GM23248 (cell line): ENCODE measurements at places on chromosomes 1 and 21.

DNA sequence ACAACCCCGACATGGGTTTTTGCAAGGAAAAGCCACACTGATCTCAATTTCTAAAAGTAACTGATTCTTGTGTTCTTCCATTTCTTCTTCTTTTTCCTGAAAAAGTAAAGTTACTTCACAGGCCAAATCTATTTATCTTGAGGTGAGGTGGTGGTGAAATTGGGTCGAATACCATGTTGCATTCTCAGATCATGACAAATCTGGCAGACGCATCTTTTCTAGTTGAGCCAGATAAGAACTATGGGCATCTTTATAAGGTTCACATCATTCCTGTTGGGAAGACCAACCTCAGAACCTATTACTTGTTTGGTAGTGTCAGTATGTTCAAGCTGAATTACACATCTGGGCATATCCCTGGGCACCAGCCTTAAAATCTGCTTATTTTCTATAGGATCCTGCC lies 78.6 kb upstream of the USP25 start:
- no peak for DNase-seq

DNA sequence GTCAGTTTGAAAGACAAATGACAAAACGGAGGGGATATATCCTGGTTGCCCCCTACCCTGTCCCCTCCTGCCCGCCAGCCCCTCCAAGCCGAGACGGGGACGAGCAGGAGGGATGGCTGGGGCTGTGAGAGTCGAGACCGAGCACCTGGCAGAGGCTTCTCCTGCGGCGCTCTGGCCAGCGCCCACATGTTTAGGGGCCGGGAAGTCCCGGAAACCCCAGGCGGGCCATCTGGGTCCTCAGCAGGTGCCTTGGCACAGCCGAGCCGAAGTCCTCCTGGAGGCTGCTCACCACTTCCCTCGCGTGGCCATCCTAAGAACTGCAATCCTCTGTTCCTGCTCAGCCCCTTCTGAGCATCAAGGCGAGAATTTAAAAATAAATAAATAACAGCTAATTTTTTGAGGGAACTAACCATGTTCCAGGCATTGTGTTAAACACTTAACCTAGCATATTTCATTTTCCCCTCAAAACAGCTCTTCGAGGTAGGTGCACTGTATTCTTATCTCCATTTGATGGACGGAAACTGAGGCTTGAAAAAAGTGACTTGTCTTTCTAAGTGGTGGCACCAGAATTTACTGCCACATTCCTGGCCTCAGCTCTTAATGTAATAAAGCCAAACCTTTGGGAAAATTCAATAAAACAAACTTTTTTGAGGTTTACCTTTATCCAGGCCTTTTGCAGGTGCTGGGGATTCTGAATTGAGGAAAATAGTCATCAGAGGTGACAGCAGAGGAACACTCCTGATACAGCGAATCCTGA lies 3.5 kb upstream of the RIMS3 start:
- DNase-seq, result peak; percentile 74

- DNase-seq, result peak; percentile 23
Observed at GRCh38 chr1:200923601-200924000, 28.9 kb downstream of the INAVA start.

GRCh38 chr21:34889320-34889675 lies 159.8 kb downstream of the RUNX1 start:
- DNase-seq, result peak; percentile 88

DNA sequence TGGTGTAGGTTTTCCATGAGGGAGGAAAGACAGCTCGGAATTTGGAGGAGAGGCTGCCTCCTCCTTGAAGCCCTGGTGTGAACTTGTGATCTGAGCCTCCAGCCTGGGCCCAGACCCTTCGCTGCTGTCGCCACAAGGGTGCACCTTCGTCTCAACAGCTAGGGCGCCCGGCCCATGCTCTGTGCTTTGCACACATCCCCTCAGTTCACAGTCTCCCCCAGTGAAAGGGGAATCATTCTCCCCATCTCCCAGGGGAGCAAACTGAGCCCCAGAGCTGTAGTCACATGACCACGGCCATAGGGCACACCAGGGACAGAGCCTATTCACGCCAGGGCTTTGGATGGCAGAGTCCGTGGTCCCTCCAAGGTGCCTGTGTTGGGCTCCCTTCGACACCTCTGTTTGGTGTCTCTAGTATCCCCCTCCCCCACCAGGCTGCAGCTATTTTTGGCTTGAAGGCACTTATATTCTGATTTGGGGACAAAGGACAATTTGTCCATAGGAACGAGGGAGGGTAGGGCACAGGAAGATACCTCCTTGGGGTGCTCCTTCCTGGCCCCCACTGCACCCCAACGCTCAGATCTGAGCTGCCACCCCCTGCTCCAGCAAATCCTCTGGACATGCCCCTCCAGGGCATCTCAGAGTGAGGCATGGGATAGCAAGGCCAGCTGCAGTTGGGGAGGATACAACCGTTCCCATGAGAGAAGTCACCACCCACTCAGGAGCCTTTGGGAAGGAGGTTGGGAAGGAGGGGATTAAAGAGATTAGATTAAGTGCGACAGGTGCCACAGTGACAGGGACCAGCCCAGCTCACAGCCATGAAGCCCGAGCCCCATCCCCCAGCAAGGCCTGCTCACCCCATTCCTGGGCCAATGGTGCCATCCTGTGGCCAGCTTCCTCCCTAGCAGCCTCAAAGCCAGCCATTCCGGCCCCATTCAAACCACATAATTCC lies 15.7 kb downstream of the MATN1 start:
- peak; percentile 82 for DNase-seq

GRCh38 chr1:10980094-10980577 lies 32.3 kb upstream of the TARDBP start:
- peak; percentile 93 for DNase-seq
